ENCODE measurements at places on chromosomes 3 and 15.

DNA sequence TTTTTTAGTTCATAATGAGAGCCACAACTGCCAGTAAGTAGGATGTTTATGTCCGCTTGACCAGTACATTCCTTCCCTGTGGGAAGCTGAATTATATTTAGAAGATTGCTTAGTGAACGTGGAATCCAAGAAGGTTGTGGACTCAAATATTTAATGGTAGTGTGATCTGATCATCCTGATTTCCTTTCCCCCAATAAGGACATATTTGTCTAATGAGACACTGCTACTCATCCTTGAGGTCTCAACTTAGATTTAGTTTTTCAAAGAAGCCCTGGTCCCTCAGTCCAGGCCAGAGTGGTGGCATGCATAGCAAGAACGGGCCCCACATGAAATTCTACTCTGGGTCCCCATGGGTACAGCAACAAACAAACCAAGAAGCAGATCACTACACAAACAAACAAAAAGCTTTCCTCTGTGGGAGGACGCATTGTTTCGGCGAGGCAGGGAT, 60.8 kb downstream of the USP13 start:
- no peak for DNase-seq

DNA sequence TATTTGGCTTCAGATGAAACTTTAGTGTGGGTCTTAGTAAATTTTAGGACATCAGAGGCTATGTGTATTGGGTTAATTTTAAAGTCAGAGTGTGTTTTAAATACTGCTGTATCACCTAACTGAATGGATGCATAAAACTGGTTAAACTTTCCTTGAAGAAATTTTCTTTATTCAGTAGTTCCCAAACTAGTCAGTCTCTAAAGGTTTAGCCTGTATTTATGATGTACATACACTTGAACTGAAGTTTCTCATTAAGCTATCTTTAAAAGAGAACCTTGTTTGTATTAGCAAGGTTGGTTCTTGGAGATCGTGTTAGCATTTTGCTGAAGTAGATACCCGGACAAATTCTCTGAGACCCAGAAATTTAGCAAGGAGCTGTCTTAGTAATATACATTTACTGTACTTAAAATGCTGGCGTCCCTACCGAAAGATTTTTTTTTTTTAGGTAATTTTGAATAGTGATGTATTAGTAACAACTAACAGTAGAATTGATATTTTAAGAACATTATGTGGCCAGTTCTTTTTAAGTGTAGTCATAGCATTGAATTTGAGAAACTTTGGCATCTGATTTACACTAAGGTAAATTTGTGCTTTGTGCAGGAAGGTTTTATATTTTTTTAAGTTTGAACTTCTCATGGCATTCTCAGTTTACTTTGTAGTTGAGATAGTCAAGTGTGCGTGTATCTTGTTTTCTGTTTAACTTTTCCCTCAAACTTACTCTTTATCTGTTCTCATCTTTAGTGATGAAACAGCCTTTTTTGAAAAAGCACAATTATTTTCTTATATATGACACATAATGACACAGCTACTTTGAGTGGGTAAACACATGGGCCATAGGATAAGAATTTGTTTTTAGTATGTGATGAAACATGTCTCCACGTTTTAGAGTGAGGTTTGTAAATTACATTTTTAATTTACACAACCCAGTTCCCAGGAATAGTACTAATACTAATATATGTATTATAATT, 2.9 kb downstream of the DIPK2A start:
- no peak for DNase-seq

DNA sequence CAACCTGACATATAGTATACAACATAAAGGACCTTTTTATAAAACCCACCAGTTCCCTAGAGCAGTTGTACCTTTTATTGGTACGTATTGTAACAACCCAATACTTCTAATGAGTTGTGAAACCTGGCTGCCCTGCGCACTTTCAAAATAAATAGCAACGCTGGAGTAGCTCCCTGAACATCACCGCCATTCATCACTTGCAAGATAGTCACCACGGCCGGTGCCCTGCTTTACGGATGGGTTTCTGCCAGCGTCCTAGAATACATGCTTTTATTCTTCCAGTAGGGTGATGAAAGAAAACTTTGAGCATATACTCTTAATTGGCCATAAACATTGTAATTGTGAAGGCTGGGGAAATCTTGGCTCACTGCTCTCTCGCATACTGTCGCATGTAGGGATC, 220.7 kb downstream of the TBL1XR1 start:
- DNase-seq, result no peak

GRCh38 chr15:89662893-89663626, 7.8 kb upstream of the KIF7 start:
- no peak for DNase-seq

GRCh38 chr3:139317660-139318430, 26.0 kb upstream of the MRPS22 start:
- no peak for DNase-seq

DNA sequence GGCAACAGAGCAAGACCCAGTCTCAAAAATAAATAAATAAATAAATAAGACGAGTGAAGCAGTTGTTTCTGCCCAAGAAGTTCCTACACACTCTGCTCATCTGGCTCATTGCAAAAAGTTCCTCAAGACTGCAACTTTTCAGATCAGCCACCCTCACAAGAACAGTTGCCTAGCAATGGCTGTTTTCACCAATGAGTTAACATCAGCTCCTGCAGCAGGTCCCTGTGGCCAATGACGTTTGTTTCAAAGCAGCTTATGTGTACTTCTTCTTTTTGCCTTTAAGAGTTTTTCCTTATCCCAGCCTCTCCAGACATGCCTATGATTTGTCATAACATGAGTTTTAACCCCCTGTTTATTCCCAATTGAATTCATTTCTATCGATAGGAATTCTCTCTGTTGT, 118.4 kb upstream of the SPRED1 start:
- DNase-seq, result no peak

DNA sequence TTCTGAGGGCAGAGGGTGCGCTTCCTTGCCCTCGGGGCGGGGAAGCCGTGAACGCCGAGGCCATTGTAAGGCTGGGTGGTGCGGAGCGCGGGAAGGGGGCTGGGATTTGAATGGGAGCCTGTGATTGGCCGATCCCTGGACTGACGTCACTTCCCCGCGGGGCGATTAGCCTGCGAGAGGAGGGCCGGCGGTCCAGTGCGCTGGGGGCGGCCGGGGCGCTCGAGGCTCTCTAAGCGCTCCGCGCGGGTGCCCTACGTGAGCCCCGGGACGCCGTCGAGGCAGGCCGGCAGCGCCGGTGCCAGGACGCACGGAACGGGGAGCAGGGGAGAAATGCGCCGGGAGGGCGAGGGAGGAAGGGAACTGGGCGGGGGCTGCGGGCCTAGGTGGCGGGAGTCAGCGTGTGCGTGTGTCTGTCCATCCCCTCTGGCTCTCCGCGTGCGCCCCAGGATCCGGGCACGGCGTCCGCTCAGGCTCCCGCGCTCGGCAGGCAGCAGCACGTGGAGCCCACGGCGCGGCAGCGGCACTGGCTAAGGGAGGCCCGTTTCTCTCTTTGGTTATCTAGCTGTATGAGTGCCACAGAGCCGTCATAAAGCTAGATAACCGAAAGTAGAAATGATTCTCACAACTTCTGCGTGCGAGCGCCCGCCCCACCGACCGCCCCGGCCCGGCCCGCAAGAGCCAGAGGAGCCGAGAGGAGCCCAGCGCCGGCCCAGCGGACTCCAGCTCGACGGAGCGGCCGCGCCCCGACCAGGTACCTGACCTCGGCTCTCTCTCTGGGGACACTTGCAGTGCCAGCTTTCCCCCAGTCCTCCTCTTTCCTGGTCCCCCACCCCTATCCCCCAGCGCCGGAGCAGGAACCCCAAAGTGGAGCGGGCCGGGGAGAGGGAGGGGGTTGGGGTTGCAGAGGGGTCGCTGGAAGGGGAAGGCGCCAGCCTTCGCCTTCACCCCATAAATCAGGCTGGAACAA, 33.1 kb upstream of the POLG start:
- DNase-seq, result no peak

DNA sequence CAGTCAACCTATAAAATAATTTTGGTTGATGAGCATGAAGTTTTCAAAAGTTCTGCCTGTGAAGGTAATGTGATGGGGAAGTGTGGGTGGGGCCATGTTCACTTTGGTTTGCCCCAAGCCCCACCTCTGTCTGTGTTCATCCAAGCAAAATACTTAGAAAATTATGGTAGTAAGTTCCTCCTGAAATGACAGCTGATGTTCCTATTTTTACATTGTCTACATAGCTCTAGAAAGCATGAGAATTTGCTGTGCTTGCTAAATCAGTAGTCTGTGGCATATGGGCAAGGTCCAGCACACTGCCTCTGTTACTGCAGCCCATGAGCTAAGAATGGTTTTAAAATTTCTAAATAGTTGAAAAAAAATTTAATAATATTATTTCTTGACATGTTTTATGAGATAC, 21.9 kb upstream of the CP start:
- DNase-seq, result no peak
